ENCODE measurements at places on chromosomes 4 and X. TPM values are rescaled to one million over a fixed set of nuclear protein-coding genes. Genes with fewer than 3 reads are reported as not detected.

Gene LUZP4
- not detected for total RNA-seq

Gene SCML2
- 2.2 TPM for total RNA-seq

Gene NBDY
- 43.0 TPM for total RNA-seq

Gene FRAS1
- total RNA-seq = 0.87 TPM

Gene USP9X
- 81.9 TPM for total RNA-seq

Gene CT45A6
- total RNA-seq = not detected

Gene LARP7
- total RNA-seq = 38.6 TPM

Gene BEX3
- total RNA-seq = 64.8 TPM

Gene AREG
- total RNA-seq = 22.4 TPM

Gene GAGE12F
- not detected for total RNA-seq

Gene AWAT2
- not detected for total RNA-seq

Gene GRIPAP1
- 53.7 TPM for total RNA-seq

Gene GABRB1
- not detected for total RNA-seq

Gene CLGN
- total RNA-seq = 0.21 TPM

Gene PPP4R3C
- not detected for total RNA-seq
